ENCODE measurements at places on chromosomes 7 and 10. TPM values are rescaled to one million over a fixed set of nuclear protein-coding genes. Genes with fewer than 3 reads are reported as not detected.

The LBX1 gene
- not detected for total RNA-seq

DNA sequence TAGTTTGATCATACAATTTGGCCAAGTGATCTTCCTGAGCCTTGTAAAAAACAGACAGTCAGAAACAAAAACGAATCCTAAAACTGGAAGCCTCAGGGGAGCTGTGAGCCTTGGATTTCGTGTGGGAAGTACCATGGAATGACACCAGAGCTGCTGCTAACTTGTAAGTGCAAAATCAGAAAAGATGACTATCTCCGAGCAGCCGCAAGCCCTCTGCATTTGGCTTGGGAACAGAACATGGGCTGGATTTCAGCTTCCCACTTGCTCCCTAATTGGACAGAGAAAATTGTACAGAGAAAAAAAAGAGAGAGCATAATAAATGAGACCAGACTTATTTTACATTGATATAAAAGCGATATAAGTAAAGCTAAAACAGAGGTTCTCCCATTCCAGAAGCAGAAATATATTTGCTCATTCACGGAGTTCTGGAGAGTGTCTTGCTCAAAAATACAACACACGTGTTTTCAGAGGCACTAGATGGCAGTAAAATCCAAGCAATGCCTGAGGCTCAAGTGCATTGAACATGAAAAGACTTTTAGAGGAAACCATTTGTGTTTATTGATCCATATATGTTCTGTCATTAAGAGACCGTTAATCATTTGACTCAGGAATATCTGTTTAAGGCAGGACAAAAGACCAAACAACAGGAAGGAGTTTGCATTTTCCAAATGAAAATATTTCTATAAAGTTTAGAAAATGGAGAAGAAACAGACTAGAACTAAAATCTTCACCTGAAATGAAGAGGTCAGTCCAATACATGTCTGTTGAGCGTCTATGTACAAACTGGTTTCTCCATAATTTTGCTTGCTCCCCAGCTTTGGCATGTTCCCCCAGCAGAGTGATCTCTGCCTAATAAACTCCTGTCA, 78.3 kb upstream of the SLC26A5 start:
- no peak for DNase-seq

- no peak for DNase-seq
These were observed 219.3 kb upstream of the MKLN1 start for GRCh38 chr7:131108212-131108940.

The HABP2 gene
- total RNA-seq = 2.5 TPM

DNA sequence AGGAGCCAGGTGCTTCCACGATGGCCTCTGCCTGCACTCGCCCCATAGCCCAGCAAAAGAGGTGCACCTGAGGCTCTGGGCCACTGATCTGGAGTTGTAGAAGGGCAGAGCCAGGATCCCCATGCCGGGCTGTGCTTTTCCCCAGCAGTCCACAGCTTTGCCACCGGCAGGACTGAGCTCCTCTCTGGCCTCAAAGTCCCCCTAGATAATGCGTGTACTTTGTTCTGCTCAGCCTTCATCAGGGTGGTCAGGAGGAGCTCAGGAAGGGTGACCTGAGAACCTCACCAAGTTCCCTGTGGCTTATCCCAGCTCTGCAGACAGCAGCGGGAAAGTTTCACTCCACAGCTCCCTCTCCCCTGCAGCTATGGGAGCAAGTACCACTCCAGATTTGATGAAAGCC, 27.9 kb upstream of the UNC5B start:
- no peak for DNase-seq

GRCh38 chr7:64465551-64465950, 97.3 kb downstream of the ZNF680 start:
- DNase-seq = no peak

GRCh38 chr7:151716323-151716722, 160.6 kb downstream of the PRKAG2 start:
- DNase-seq = peak; percentile 91

GRCh38 chr7:74525881-74526280, 72.2 kb downstream of the GTF2IRD1 start:
- DNase-seq = no peak

DNA sequence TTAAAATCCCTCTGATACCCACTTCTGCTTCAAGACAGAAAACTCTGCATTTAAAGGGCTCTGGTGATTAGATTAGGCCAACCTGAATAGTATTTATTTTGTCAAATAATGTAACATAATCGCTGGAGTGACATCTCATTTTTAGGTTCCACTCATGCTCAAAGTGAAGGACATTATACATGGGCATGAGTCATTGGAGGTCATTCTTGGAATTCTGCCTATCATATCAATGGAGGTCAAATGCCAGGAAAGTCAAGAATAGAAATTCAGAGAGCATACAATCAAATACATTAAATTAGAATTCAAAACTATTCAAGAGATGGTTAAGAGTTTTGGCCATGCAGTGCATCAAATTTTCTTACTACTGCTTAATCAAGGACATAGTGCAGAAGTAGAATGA, 50.8 kb upstream of the PRSS1 start:
- DNase-seq = no peak

The NEUROD6 gene
- not detected for total RNA-seq

- no peak for DNase-seq
These were observed 165.7 kb downstream of the SEMA3D start for GRCh38 chr7:85021101-85021704.

- peak; percentile 26 for DNase-seq
These were observed 124.8 kb downstream of the PPP1R17 start for GRCh38 chr7:31811650-31812461.

- no peak for DNase-seq
These were observed 22.9 kb downstream of the ATE1 start for GRCh38 chr10:121904888-121905287.

GRCh38 chr7:129635300-129636029, 23.9 kb downstream of the NRF1 start:
- DNase-seq = peak; percentile 72

- no peak for DNase-seq
These were observed 159.3 kb downstream of the LYZL1 start for GRCh38 chr10:29448125-29448524.

All from upper lobe of left lung (tissue), 6 donors.